ENCODE measurements at places on chromosomes 12 and 14.

GRCh38 chr12:108560752-108561719 is at the start of gene SART3:
Gene SART3, minus strand, starts transcription at chr12:108561173. Its CDS starts 19 bp downstream, at chr12:108561154.
- DNase-seq, result peak; percentile 88

DNA sequence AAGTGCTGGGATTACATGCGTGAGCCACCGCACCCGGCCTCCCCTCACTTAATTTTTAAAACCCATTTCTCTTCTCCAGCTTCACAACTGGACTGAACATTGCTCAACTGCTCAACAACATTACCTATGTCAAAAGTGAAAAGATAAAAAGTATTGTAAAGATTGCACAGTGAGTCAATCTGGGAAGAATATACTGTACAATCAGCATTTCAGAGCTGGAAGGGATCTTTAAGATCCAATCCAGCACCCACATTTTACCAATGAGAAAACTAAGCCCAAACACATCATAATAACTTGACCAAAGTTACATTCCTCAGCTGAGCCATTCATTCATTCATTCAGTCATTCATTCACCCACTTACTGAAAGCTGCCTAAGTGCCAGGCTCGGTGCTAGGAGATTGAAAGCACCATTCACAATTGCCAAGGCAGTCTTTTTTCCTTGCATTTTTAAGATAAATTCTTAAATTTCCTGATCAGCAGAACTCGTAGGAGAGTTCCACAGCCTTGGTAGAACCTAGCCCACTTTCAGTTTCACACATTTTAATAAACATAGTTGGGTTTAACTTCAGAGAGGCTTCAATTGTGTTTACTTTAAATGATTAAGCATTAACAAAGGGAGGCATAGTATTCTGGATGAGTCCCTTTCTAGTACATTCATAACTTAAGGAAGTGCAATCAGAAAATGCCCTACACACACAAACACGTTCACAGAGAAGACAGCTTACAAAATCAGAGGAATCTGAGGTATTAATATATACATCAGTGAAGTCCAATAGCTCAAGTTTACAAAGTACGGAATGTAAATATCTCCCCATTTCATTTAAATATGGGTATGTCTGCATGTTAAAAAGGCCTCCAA is 3.0 kb downstream of the GALNT4 start:
- DNase-seq, result no peak

- no peak for DNase-seq
Observed at GRCh38 chr12:93032758-93033157, 103.7 kb upstream of the EEA1 start.

GRCh38 chr12:65634061-65634460 is 190.2 kb upstream of the HMGA2 start:
- DNase-seq, result no peak

DNA sequence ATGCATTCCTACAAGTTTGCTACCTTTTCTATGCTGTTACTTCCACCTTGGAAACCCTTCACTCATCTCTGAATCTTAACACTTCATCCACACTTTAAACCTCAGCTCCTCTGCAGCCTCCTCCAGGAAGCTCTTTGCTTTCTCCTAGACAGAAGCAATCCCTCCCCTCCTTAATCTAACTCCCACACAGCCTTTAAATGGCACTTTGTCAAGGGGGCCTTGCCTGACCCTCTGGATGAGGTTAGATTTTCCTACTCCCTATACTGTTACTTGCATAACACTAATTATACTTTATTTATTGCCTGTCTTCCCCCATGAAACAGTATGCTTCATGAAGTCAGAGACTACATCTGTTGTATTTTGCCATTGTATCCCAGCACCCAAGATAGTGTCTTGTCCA is 394.6 kb downstream of the MED13L start:
- DNase-seq, result no peak

DNA sequence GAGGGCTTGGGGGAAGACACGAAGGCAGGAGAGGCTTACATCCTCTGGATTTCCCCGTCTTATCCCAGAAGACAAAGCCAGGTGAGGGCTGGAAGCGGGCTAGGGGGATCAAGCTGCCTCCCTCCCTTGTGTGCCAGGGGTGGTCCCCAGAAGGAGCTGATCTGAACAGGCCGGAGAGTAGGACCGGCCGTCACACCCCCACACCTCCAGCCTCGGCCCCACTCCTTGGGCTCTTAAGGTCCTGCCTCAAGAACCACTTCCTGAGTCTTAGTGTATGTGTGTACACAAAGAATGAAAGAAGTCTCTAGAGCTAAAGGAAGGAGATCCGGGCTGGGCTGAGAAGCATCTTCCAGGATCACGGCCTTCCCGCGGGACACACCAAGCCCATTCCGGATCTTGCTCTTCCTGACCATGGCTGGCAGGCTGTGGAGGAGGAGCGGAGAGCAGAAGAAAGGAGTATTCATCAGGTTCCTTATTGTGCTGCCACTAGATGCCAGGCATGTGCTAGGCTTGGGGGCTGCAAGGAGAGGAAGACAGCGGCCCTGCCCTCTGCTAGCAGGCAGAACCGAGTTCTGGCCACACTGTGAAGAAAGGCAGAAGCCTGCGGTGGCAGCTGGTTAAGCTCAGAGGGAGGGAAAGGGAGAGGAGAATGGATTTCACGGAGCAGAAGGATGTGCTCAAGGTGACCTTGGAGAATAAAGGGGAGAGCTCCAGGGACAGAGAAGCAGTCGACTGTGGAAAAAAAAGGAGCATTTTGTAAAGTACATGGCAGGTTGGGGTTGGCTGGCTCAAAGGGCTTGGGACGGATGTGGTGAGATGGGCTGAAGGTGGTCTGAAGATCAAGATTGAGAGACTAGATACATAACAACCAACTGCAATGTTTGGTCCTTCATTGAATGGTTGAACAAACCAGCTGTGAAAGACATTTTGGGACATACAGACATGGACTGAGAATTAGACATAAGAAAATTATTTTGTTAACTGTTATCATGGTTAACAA is 1.3 kb upstream of the CD63 start:
- DNase-seq, result no peak

DNA sequence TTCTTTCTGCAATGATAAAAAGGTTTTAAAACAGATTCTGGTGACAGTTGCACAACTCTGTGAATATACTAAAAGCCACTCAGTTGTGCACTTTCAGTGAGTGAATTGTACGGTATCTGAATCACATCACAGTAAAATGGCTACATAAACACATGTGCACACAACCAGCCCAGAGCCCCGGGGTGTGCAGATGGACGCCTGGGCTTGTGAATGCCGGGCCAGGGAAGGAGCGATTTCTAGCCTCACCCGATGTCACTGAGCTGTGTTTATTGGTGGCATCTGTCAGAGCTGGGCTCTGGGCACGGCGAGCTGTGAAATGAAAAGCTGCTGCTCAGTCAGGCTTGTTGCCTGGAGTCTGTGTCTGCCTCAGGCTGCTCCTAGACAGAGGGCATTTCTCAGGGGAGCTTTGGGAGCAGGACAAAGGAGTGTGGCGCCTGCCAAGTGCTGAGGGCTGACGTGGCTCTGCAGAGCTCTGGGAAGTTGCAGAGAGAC is 25.9 kb downstream of the RHOF start:
- DNase-seq, result no peak

- no peak for DNase-seq
Observed at GRCh38 chr12:81800298-81801148, 41.4 kb upstream of the PPFIA2 start.

DNA sequence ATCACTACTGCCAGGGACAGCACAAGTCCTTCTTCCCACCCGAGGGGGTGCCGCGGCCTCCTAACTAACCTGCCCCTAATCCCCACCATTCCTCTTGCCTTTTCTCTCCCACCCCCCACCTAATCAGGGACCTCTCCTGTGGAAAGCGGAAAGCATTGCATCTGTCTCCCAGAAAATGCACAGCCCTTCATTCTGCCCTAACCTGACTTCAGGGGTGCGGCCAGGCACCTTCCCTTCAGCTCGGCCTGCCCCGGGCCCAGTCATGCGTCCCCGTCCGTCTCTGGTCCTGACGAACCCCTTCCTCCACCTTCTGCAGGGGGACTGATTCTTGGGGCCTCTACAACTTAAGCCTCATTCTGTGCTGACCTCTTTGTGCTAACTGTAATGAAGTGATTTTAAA is 43.9 kb upstream of the TRAF3 start:
- DNase-seq, result no peak

DNA sequence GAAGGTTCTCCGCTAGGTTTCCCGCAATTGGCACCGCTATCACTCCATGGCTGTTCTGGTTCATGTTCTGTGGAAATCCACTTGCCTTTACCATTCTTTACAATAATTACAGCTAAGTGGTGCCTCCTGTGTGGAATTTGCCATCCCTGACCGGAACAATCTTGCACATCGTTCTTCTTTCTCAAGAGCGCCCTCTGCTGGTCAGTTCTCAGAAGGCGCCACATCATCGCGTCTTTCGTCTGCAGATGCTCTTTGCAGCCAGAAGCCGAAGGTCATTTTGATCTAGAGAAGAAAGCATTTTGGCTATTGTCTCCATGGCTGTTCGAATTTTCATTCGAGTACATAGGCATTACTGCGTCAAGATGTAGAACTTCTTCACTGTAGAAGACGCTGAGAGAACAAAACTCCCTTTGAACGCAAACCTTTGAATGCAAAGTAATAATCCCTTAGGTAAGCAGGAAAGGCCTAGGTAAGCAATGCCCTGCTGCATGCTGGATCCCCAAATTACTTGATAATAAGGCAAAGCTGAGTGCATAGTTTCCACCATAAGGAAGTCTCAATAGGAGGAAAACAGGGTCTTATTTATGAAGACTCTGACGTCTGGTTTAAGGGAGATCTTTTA is 10.1 kb upstream of the RTRAF start:
- DNase-seq, result peak; percentile 44

- no peak for DNase-seq
Observed at GRCh38 chr12:44611538-44611937, 264.6 kb downstream of the NELL2 start.

GRCh38 chr12:14874882-14875281 is 10.8 kb downstream of the MGP start:
- no peak for DNase-seq

- no peak for DNase-seq
Observed at GRCh38 chr14:22168092-22168955, 420.7 kb downstream of the DAD1 start.

- no peak for DNase-seq
Observed at GRCh38 chr12:112988224-112988623, 9.9 kb downstream of the OAS2 start.

DNA sequence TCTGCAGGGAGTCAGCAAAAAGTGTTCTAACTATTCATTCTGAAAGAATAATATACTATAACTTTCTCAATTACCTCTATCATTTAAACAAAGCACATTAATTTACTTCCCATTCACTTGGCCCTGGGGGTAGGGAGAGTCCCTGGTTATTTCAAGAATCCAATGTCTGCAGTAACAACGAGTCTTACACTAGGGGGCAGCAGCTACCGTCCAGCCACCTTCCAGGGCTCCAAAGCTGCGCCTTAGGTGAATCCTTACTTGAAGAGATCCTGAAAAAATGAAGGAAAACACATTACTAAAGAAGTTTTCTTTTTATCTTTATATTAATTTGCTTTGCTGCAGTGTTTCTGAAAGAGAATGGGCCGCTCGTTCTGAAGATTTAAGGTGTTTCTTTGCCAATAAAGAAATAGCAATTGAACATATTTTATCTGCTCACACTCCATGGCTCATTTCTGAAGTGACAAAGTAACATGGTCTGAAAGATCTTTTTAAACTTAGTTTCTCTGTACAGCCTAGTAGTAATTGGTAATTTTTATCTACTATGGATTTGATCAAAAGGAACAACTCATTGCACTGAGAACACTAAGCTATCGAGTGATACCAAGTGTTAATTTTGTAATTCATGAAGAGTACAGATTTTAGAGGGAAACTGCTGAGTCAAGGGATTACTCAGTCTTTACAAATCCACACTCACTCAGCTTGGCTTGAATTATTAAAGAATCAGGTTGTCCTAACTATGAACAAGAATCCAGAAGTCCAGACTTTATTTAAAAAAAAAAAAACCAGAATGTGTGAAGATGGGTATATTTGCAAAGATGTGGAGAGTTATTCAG is 27.6 kb downstream of the BHLHE41 start:
- DNase-seq, result peak; percentile 38

- DNase-seq, result no peak
Observed at GRCh38 chr12:122452701-122453285, 30.3 kb upstream of the CLIP1 start.

- no peak for DNase-seq
Observed at GRCh38 chr12:98456576-98457573, 58.5 kb upstream of the TMPO start.

- DNase-seq, result peak; percentile 80
Observed at GRCh38 chr12:119354172-119354571, 19.6 kb downstream of the CCDC60 start.

GRCh38 chr12:65938807-65939206 is 114.5 kb downstream of the HMGA2 start:
- no peak for DNase-seq

DNA sequence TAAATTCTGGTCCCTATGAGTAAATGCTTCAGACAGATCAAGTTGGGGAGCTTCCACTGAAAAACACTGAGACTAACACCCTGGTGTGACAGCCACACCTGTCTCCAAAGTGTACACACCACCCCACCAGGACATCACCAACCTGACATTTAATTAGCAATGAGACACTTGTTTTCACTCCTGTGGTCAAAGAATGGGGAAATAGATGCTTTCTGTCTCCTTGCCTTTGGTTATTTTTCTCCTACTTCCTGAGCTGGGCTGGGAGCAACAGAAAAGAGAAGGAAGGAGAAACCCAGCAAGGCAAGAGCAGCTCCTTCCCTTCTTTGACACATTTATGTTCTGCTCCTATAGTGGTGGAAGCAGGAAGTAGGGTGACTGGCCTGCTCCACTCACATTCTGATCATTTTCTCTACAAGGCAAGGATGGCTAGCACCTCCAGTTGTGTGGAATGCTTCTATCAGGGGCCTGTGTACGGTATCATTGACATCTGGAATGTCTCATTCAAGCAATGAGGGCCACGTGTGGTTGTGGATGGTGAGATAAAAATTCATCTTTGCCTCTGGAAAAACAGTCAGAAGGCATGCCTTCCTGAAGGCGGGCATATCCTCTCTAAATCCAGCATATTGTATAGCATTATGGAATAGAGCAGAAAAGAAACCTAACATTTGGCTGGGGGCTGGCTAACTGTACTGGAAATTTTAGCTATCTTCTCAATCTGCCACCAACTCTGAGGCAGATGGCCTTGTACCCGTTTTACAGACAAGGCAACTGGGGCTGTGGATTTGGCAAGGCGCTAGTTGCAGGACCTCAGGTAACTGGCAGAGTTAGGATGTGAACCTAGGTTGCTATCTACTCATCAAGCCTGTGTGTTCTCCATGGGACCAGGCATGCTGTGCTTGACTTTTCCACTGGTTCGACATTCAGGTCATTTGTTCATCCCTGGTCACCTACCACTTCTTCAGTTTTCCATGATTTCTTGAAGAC is 24.8 kb upstream of the LGALS3 start:
- no peak for DNase-seq

DNA sequence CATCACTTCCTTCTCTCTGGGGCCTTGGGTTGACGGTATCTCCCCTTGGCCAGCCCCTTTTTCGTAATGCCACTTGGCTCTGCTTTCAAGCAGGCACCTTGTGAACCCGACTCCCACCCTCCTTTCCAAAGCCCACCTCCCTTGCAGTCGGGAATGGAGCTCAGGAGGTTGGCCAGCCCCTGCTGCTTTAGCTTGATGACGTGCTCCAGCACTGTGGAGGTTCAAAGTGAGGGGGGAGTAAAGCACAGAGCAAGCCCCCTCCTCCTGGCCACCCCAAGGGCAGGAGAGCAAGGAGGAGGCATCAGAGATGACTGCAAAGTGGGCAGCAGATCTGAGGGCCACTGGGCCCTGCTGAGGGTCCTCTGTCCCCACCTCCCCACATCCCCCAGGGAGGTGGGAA is 103.4 kb downstream of the ZFP36L1 start:
- DNase-seq, result no peak

Data from NCI-H187 treated with DMSO at 0.1 percent for 48 hours (cell line).